ENCODE measurements at places on chromosomes 6 and 20.
A peak's percentile ranks its signal among the peaks of the same experiment; 100 is the strongest.

GRCh38 chr6:161137320-161137719, 136.5 kb downstream of the AGPAT4 start:
- no peak for DNase-seq

DNA sequence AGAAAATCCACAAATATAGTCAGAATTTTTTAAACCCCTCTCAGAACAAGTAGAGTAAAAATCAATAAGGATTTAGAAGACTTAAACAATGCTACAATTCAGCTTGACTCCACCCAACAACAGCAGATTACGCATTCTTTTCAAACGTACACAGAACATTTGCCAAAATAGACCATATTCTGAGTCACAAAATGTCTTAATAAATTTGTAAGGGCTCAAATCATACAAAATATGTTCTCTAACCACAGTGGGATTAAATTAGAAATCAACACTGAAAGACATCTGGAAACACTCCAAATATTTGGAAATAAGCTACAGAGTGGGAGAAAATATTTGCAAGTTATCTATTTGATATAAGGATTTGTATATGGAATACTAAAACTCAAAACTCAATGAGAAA, 164.2 kb upstream of the AKAP12 start:
- DNase-seq = no peak

GRCh38 chr6:8627085-8627861, 191.9 kb upstream of the SLC35B3 start:
- DNase-seq = peak; percentile 44

- no peak for DNase-seq
These were observed 120.0 kb downstream of the SLC16A10 start for GRCh38 chr6:111207141-111207858.

GRCh38 chr6:5230081-5230480, 30.7 kb downstream of the LYRM4 start:
- DNase-seq = no peak
